Right cardiac atrium (tissue), 5 donors: ENCODE measurements at places on chromosomes 11 and 22. TPM values are rescaled to one million over a fixed set of nuclear protein-coding genes. Genes with fewer than 3 reads are reported as not detected.

RASL10A gene
- 1.2 TPM for polyA plus RNA-seq

DNA sequence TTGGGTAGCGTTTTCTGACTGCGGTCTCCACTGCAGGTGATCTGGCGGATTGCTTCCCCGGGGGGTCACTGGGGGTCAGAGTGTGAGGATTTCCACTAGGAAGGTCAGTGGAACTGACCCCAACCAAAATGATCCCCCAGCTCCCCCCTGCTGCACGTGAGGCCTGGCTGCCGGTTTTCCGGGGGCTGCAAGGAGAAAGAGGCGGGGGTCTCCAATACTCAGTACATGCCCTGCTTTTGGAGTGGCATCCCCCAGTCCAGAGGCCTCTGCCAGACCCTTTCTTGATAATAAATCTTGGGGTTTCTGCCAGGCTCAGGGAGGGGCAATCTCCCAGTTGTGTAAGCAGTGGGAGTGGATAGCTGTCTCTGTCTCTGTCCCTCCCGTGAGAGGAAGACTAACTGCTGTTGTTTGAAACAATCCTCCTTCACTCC lies 71.5 kb upstream of the RTL6 start:
- DNase-seq, result no peak

SCN4B gene
- polyA plus RNA-seq, result 9.0 TPM

- peak; percentile 53 for DNase-seq
Measured at GRCh38 chr11:125923012-125923579, 18.8 kb downstream of the DDX25 start.

DNA sequence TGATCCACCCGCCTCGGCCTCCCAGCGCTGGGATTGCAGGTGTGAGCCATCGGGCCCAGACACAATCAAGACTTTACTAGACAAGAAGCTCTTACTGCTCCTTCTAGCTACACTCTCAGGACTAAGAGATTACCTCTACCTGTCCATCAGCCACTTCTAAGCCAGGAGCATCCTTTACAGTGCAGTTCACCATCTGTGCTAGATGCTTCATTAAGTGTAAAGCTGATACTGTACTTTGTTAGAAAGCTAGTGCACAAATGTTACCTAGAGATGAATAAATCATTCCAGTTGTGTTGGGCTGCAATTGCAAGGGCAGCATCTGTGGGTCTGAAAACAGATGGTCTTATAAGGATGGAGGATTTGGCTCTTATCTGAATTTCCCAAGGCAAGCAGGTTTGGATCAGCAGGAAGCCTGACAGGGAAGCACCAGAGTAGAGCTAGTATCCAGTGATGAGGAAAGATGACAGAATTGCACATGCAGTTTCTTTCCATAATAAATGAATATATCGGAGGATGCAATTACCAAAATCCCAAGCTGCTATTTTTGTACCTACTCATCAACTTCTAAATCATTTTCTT lies 58.3 kb downstream of the FAM168A start:
- no peak for DNase-seq

GRCh38 chr11:8110396-8110795 lies 29.4 kb downstream of the TUB start:
- DNase-seq, result no peak

DNA sequence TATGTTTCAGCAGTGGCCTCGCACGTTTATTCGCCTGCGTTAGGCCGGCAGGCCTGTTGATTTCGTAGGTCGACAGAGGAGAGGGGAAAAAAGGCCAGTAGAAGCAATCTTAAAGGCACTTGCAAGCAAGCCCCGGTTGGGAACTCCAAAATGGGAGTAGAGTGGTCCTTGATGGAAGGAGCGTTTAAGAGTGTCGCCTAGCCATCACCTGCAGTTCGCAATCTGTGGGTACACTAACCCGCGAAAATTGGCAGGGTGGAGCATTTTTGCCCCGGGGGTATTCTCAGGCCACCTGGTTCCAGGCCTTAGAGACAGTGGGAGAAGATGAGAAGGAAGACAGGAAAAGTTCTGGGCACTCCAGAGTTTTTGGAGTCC lies 1.1 kb downstream of the EWSR1 start:
- no peak for DNase-seq

GRCh38 chr22:40376149-40376548 lies 5.8 kb downstream of the SGSM3 start:
- no peak for DNase-seq
